ENCODE measurements at places on chromosomes 12 and 14. TPM values are rescaled to one million over a fixed set of nuclear protein-coding genes. Genes with fewer than 3 reads are reported as not detected.

The CALM1 gene
- 301 TPM for total RNA-seq

The KCNA1 gene
- total RNA-seq, result not detected

The OASL gene
- 4.1 TPM for total RNA-seq

The RTL1 gene
- 0.19 TPM for total RNA-seq

The INHBE gene
- total RNA-seq, result 0.11 TPM

The PPFIA2 gene
- not detected for total RNA-seq

The GPD1 gene
- 0.17 TPM for total RNA-seq

The KRT8 gene
- total RNA-seq, result 4,500 TPM

The TEX22 gene
- 0.29 TPM for total RNA-seq

The COX6A1 gene
- 808 TPM for total RNA-seq

The TAS2R42 gene
- not detected for total RNA-seq

The B3GNT4 gene
- total RNA-seq, result 0.55 TPM

The CMTM5 gene
- total RNA-seq, result not detected

The DAAM1 gene
- total RNA-seq, result 11.3 TPM

The ACOT6 gene
- total RNA-seq, result not detected

The HNF1A gene
- total RNA-seq, result 3.9 TPM

The KRT83 gene
- 7.2 TPM for total RNA-seq

The WIF1 gene
- not detected for total RNA-seq

The KCNH3 gene
- total RNA-seq, result 1.2 TPM

The CAPZA3 gene
- total RNA-seq, result not detected

The GALNT6 gene
- 3.7 TPM for total RNA-seq

The CDC42BPB gene
- 73.8 TPM for total RNA-seq

The RNASE3 gene
- not detected for total RNA-seq

The NGB gene
- total RNA-seq, result not detected

The PPP2R5E gene
- total RNA-seq, result 24.4 TPM

The CDKN3 gene
- total RNA-seq, result 79.0 TPM

The LRP1-AS gene
- not detected for total RNA-seq

The SOX5 gene
- not detected for total RNA-seq

The HECTD4 gene
- 12.7 TPM for total RNA-seq

The CARMIL3 gene
- 0.75 TPM for total RNA-seq

The VRTN gene
- total RNA-seq, result not detected

The CLEC1A gene
- total RNA-seq, result not detected

The AQP2 gene
- total RNA-seq, result not detected

The DEPDC4 gene
- total RNA-seq, result 1.5 TPM

The COL2A1 gene
- 0.07 TPM for total RNA-seq

The ZC2HC1C gene
- total RNA-seq, result 5.1 TPM

The ST8SIA1 gene
- total RNA-seq, result not detected

The KRT80 gene
- total RNA-seq, result 36.8 TPM

The PAPLN gene
- total RNA-seq, result 5.7 TPM

All from A549 treated with GW870086 at 1 μM for 4 hours (cell line).